ENCODE measurements at places on chromosomes 16 and 17.

- DNase-seq: no peak
Measured at GRCh38 chr17:69060822-69061221, at the start of gene ABCA9. Gene ABCA9 (minus strand): TSS chr17:69060927. CDS start chr17:69051126, 9,801 bp downstream.

DNA sequence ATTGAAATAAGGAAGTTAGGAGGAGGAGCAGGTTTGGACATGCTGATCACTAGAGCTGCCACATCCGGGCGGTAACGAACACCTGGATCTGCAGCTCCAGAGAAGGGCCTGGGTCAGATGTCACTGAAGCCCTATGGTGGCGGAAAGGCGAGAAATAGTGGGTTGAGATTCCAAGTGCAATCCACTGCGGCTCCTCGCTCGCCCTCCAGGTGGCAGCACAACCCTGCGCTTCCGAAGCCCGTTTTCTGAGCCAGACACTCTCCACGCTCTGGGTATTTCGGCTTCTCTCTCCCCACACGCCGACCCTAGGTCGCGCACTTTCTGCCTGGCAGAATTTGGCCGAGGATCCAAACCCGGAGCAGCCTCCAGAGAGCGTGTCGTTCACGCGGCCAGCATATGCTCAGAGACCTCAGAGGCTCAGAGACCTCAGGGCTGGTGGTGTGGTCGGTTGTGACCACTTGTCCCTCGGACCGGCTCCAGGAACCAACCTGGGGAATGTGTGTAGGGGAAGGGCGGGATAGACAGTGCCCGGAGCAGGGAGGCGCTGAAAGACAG lies 922 bp upstream of the SLC2A4 start:
- peak; percentile 96 for DNase-seq

DNA sequence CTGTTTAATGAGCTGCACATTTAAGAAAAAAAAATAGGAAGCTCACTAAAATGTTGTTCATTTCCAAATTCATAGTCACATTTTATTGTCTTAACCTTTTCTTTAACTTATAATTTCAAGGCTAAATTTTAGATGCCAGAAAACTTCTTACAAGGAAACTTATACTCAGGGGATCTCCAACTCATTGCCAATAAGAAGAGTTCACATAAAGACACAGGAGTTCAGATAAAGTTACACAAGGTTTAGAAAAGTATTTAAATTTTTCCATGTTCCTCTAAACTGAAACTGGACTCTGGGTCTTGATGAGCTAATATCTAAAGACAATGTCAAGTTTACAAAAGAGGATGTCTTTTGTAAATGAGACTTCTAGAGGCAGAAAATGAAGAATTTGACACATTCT lies 190.7 kb upstream of the KCNJ16 start:
- DNase-seq: no peak

DNA sequence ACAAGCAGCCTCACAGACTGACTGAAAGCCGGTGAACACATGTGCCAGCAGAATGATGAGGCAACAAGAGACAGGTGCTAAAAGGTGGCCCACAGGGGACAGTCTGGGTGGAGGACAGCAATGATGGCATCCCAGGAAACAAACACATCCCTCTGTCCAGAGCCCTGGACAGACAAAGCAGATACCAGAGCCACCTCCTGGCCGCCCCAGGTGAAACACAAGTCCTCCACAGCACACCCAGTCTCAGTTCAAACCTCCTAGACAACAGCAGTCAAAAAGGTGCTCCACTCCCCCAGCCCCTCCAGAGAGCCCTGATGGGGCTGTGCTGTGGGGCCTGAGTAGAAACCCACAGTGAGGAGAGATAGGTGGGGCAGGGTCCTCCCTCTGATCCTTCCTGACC lies 20.3 kb upstream of the CDH5 start:
- no peak for DNase-seq

- DNase-seq: peak; percentile 77
Measured at GRCh38 chr17:63774141-63774968, at the start of gene DDX42. Gene DDX42 (plus strand): TSS chr17:63774170. CDS start chr17:63787050, 12,880 bp downstream.

- DNase-seq: no peak
Measured at GRCh38 chr17:2419486-2419885, 18.6 kb upstream of the MNT start.

- DNase-seq: peak; percentile 64
Measured at GRCh38 chr16:67526149-67526791, 2.4 kb upstream of the RIPOR1 start.

- no peak for DNase-seq
Measured at GRCh38 chr16:20726661-20727060, 15.0 kb downstream of the THUMPD1 start.

DNA sequence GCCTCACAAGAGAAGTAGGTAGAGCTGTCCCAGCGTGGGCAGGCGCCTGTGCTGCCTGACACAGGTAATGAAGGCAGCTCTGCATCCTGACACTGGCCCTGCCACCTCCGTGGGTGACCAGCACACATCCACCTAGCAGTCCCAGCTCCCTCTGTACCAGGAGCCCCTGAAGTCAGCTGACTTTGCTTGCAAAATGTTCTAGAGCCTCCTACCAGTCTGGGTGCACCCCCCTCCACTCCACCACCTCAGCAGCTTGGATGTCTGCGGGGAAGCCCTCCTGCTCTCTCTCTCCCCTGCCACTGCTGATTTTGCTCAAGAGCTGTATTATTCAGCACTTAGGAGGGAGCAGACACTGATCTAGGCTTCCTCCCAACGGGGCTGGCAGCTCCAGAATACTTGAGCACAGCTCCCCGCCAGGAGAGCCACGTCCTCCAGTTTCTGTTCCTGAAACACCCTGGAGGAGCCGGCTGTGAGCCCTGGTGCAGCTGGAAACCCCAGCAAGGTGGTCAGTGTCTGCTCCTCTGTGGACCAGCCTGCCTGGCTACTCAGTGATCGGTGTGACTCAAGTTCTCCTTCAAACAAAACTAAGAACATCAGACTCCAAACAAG lies 1.0 kb downstream of the RNF166 start:
- no peak for DNase-seq

GRCh38 chr17:78125976-78126894 lies 2.3 kb downstream of the TMC6 start:
- no peak for DNase-seq

DNA sequence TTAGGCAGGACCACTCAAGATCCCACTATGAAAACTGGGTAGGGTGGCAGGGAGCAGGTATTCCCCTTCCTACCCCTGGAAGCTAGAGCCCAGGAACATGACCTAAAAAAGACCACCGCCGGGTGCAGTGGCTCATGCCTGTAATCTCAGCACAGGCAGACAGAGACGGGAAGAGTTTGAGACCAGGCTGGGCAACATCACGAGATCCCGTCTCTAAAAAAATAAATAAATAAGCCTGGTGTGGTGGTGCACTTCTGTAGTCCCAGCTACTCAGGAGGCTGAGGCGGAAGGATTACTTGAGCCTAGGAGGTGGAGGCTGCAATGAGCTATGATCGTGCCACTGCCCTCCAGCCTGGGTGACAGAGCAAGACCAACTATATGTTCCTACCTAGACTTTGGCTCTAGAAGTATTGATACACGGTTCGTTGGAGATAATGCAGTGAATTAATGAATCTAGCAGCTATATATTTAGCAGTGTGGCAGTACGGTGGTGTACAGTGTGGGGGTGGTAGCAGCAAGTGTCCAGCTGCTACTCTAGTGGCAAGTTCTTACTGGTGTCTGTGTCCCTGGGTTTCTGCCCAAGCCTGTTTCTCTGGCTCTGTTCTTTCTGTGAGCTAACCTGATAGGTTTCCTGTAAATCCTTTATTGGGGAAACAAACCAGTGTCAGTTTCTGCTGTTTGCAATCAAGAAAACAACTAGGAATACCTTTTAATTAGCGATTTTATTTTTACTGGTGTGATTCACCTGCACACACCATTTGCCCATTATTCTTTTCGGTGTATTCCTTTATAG lies 3.3 kb upstream of the USP31 start:
- no peak for DNase-seq

- DNase-seq: no peak
Measured at GRCh38 chr16:8859913-8860881, 8.6 kb downstream of the CARHSP1 start.

DNA sequence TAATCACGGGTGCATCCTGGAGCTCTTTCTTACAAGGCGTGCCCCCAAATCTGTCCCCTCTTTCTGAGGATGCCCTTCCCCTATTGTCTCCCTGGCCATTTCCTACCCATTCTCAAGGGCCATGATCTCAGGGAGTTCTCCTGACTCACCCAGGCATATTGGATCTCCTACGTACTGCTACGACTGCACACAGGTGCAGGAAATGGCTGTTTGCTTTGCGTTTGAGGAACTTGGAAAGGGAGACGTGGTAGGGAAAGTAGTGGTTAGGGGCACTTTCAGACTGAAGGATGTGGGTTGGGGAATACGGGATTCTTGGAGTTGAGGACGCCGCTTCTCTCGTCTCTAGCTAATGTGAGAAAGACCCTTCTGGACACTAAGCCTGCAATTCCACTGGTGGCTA lies 18.7 kb upstream of the MEOX1 start:
- DNase-seq: no peak

DNA sequence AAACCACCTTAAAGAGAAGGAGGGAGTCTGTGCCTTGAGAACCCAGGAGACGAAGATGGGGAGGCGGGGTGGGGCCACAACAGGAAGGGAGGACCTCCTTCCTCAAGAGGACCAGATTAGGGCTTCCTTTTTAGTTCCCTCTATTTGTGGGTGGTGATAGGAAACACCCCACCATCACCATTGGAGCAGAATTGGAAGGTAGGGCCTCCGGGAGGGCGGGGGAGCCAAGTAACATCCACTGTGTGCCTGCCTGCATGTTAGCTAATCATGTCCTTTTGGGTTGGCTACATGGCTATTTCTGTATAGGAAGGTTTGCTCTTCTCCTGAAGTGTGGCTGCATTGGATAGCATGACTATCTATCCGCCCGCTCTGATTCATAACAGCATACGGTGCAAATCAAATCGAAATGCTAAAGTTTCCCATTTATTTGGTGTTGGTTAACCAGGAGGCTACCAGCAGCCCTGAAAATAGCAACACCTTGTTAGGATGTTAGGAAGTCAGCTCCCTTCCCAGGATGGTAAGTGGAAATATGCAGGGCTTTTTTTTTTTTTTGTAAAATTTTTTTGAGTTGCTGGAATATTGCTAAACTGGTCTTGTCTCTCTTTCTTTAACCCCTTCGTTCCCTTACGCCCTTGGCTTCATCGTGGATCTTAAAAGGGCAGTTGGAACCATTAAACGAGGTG lies 4.2 kb downstream of the SYT17 start:
- DNase-seq: no peak

GRCh38 chr17:63623786-63624530 lies 1.7 kb downstream of the MAP3K3 start:
- DNase-seq: peak; percentile 45

DNA sequence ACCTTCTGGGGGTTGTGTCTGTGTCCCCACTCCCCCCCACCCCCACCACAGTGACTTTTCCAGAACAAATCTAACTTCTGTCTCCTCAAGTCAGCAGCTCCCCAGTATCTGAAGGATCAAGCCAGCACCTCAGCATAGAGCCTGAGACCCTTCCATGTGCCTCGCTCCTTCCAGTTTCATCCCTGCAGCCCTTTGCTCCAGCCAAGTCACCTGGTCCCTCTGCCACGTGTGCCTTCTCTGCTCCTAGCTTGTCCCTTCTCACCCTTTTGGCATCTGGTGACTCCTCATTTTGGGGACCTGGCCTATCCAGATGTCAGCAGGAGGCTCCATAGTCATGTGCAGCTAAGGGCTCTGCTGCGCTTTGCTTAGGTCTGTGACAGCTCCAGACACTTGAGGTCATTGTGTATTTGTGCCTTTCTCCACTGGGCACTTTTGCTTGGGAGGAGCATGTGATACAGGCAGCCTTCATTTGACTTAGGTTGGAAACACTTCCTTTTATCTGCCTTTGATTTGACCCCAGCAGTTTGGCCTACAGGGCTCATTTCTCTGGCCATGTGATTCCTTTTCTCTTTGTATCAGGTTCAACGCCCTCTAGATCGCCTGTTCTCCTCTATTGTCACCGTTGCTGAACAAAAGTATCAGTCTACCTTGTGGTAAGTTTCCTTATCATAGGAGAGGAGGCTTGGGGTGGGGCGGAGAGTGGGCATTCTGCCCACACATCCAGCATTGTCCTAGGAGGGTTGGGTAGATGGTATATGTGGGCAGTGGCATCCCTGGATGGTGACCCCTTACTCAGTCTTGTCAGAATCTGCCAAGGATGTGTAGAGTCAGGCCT lies 7.1 kb upstream of the NFATC3 start:
- DNase-seq: no peak

DNA sequence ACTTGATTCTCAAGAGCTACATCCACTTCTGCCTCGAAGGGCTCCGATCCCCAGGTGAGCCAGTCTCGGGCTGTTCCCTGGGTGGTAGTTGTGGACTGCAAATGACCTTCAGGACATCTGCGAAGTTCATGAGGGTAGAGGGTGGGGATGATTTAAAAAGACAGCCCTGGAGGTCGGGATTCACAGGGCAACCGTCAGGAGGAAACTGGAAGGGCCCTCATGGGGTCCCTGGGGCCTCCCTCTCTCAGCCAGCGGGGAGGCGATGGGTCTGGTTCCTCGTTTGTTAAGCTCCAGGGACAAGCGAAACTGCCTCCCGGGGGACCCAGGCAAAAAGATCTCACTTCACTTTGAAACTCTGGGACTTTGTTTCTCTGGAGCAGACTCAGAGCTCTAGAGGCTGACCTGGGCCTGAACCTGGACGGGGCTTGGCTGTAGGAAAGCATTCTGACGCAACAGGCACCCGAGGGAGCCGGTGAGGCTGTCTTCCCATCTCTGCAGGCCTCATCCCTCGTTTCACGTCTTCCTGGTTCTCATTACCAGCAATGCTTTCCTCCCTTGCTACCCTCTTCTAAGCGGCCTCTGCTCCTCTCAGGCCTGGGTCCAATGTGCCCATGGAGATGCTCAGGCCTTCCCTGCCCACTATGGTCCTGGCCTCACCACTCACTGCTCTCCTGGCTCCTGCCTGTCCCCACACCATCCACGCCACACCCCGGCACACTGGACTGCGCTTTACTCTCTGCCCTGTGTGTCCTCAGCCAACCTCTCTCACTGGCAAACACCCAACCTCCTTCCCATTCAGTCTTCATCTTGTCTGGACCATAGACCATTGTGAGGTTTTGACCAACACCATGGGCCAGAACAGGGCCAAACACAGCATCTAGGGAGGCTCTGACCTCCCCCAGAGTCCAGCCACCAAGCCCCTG lies 214.2 kb upstream of the TNRC6C start:
- no peak for DNase-seq

GRCh38 chr16:66480265-66481080 lies 53.4 kb downstream of the BEAN1 start:
- DNase-seq: peak; percentile 43

DNA sequence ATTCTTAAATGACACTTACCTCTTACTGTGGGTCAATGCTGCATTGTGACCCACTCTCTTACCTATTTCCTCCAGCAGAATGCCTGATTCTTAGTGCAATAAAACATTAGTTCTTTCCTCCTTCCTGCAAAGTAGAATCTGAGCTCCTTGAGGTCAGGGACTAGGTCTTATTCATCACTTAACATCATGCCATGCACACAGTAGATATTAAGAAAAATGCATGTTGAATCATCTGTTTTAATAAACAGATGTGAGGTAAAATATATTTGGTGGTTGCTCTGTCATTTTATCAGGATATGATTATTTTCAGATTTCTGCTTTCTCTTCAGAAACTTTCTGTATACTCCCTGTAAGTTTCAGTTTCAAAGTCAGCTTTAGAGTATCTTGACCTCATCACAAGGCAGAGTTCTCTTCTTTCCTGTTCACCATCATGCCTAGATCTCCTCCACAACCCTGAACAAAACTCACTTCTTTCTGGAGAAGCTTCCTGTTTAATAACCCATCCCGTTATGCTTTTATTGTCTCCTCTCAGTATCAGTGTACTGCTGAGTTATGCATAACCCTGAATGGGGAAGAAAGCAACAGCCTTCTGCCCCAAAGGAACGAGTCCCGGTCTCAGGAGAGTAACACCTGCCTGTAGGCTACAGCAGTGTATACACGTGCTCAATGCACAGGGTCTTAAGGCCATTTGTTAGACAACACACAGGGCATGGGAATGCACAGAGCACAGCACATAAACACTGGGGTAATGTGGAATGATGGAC lies 30.3 kb upstream of the SUPT4H1 start:
- DNase-seq: no peak

Data from islet precursor cell (in vitro differentiated cells).